Posterior cingulate gyrus (tissue), 11 donors: ENCODE measurements at places on chromosomes 4 and X.

GRCh38 chr4:101761405-101761804 is 29.1 kb upstream of the BANK1 start:
- no peak for DNase-seq

GRCh38 chr4:129550281-129550785 is 454.4 kb downstream of the C4orf33 start:
- no peak for DNase-seq

DNA sequence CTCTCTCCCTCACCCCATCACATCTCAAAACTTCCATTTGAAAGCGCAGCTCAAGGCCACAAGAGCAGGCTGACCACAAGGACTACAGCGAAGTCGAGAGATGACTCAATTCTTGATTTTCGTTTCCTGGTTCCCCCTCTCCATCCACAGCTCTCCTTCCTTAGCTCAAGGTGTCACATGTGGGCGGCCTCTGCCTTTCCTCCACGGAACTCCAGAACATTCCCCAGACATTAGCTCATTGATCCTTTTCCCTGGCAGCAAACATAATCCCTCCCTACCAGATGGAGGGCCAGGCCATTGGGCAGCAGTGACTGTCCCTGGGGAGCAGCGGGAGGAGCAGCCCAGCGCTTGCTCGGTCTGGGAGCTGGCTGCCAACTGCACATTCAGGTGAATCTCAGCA is 56.3 kb downstream of the CCDC149 start:
- DNase-seq, result no peak

GRCh38 chr4:113256946-113257345 is 207.5 kb downstream of the ANK2 start:
- no peak for DNase-seq

DNA sequence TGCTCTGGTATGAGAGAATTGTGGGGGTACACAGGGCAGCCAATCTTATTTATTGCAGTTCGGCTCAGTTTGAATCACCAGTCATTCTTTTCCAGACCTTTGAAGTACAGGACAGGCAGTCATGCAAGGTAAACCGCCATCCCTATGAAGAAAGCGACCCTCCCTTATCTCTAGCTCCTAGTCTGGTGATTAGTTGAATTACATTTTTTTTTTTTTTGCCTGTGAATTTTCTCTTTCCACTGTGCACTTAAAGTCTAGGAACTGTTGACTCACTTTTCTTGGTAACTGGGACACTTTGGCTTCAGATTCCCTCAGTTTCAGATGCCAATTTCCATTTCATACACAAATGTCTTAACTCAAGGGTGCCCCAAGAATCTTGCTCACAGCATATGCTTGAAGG is 82.4 kb upstream of the FAM9C start:
- DNase-seq, result no peak

GRCh38 chr4:146368209-146368608 is 153.5 kb downstream of the SLC10A7 start:
- DNase-seq, result no peak

DNA sequence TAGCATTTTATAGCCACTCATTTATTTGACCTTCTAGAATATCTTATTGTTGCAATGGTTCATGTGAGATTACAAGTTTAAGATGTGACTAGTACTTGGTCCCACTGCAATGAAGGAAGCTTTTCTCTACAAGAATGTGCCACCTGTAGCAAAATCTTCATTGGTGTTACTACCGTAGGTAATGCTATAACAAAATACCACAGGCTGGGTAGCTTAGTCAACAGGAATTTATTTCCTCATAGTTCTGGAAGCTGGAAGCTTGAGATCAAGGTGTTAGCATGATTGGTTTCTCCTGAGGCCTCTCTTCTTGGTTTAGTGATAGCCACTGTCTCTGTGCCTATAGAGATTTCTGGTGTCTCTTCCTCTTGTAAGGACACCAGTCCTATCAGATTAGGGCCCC is 441.0 kb downstream of the GPM6A start:
- no peak for DNase-seq

GRCh38 chr4:6492861-6493657 is 20.6 kb upstream of the PPP2R2C start:
- DNase-seq, result no peak

- DNase-seq, result no peak
These were observed 56.3 kb upstream of the HPSE start for GRCh38 chr4:83390944-83391343.

DNA sequence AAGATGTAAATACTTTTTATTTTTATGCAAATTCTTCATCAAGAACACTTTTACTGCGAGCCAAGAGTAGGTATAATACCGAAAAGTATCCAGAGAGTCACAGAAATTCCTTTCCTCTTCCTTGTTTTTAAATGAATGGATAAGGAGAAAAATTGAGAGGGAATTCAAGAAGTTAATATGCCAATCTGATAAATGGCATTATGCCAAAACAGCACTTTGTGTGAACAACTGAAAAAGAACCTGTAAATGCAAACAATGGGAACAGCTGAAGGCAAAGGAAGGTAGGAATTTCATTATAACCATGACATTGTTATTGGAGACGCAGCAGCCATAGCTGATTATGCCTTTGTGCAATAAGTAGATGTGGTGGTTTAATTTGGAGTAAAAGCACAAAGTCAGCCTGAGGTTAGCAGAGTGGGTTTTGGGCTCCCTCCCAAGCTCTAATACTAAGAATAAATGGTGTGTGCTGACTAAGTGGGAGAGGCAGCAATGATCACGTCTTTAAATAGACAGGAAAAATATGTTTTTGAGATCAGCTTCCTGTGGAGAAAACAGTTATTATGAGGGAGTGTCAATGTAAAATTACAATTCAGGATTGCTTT is 209.8 kb upstream of the NDST4 start:
- no peak for DNase-seq

DNA sequence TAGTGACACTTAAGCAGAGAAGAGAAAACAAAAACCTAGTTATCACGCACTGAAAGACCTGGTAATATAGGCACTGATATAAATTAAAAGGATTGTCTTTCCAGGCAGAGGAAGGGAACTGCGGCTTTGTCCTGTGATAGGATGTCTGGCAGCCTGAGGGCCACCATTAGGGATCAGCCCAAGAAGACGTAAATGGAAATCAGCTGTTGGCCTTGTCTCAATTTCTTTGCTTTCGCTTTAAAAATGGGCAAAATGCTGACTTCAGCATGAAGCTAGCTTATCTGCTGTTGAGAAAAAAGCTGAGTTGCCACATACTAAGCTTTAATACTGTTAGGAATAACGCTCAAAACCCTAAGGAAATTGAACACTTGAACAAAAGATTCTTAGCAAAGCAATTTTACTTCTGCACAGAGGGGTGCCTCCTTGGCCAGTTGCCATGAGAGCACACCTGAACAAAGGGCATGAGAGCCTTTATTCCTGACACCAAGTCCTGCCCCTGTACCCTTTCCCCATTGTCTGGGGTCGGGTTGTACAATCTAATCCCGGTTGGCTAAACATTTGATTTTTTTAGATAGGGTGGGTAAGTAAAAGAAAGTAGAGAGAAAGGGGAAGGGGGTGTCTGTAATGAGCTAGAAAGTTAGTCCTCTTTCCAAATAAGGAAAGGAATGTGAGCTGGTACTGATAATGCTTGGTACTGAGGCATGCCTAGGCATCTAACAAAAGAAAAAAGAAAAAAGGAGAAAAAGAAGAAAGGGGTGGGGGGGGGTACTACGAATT is 85.1 kb upstream of the UCP1 start:
- no peak for DNase-seq

- DNase-seq, result no peak
These were observed 38.2 kb downstream of the AFF1 start for GRCh38 chr4:86972997-86973396.

- DNase-seq, result no peak
These were observed 414.3 kb downstream of the NAP1L3 start for GRCh38 chrX:93259029-93259428.

GRCh38 chrX:154515966-154516655 is at the start of gene FAM3A:
FAM3A (minus strand) TSS chrX:154516232; CDS start chrX:154515772, 460 bp downstream.
- DNase-seq, result peak; percentile 88

DNA sequence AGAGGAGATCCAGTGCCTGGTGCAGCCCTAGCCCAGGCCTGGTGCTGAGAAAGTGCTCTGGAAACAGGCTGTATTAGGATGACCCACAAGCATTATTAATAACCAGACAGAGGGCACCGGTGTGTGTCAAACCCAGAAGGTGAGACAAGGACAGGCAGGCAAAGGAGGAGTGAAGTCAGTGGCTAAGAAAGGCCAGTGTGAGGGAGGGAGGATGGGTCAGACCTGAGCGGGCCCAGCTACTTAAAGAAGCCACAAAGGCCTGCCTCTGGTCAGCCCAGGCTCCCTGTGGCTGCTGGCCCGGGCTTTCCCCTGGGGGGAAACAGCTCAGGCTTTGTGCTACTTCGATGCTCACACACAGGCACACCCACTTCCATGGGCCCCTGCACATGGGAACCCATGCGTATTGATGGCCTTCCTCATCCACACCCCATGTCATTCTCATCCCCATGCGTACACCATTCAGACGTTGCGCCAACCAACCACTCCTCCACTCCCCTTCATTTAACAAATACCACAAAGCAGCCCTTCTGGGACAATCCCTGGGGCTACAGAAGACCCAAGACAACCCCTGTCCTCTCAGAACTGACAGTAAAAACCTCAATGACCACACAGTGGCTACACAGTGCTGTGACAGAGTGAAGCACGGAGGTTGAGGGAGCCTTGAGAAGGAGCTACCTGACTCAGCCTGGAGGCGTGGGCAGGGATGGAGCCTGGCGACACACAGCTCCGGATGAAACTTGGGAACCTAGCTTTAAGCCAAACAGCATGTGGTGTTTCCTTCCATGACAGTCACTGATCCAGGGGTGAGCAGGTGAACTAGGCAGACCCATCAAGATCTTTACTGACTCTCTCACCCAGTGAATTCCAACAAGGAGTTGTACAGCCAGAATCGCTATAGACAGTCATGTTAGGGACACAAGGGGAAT is 24.9 kb upstream of the MTM1 start:
- DNase-seq, result no peak

- no peak for DNase-seq
These were observed 1.8 kb upstream of the PPEF2 start for GRCh38 chr4:75904076-75904475.

- no peak for DNase-seq
These were observed 72.9 kb downstream of the CLDN34 start for GRCh38 chrX:10039821-10040793.

- DNase-seq, result no peak
These were observed 37.7 kb downstream of the ARHGEF9 start for GRCh38 chrX:63747331-63747730.

GRCh38 chr4:53780736-53781400 is 189.6 kb upstream of the LNX1 start:
- no peak for DNase-seq

GRCh38 chrX:110698696-110699095 is 96.9 kb downstream of the CHRDL1 start:
- no peak for DNase-seq

DNA sequence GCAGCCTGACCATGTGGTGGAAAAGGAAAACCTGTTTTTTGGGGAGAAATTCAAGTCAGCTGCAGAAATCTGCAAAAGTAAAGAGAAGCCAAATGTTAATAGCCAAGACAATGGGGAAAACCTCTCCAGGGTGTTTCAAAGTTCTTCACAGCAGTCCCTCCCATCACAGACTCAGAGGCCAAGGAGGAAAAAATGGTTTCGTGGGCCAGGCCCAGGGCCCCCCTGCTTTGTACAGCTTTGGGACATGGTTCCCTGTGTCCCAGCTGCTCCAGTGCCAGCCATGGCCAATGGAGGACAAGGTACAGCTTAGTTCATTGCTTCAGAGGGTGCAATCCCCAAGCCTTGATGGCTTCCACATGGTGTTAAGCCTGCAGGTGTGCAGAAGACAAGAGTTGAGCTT is 15.2 kb upstream of the YTHDC1 start:
- DNase-seq, result no peak

DNA sequence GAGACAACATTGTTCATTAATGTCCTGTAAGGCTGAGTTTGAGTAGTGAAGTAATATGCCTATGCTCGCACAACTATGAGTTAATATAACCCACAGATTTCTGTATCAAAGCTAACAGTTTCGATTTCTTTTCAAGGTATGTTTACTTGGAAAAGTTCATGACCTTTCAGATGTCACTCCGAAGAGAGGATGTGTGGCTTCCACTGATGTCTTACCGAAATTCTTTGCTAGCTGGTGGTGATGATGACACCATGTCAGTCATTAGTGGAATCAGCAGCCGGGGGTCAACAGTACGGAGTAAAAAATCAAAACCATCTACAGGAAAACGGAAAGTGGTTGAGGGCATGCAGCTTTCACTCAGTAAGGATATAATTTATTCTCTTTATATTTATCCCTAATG is 124.9 kb downstream of the STAG2 start:
- DNase-seq, result no peak

DNA sequence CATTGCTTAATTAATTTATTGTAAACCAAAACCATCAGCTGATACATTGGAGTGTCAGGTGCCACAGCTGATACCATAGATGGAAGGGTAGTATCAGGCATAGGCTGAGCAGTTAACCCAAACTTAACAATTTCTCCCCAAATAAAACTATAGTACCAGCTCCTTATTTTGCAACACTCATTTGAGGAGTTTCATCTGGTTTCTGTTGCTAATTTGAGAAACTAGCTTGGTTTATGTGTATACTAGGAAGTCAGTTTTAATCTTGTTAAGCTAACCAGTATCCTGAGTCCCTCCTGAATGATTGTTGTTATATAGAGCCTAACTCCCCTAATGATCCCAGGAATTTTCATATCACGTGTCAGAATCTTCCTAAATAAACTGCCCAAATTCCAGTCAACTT is 12.7 kb downstream of the DCAF16 start:
- DNase-seq, result no peak

GRCh38 chrX:73447311-73447794 is 500 bp downstream of the CDX4 start:
- no peak for DNase-seq

GRCh38 chr4:42608551-42608950 is 48.4 kb downstream of the ATP8A1 start:
- DNase-seq, result no peak

GRCh38 chrX:155127940-155128339 is 56.6 kb downstream of the BRCC3 start:
- DNase-seq, result no peak

- DNase-seq, result no peak
These were observed 340.4 kb upstream of the FAT1 start for GRCh38 chr4:187064033-187064432.

DNA sequence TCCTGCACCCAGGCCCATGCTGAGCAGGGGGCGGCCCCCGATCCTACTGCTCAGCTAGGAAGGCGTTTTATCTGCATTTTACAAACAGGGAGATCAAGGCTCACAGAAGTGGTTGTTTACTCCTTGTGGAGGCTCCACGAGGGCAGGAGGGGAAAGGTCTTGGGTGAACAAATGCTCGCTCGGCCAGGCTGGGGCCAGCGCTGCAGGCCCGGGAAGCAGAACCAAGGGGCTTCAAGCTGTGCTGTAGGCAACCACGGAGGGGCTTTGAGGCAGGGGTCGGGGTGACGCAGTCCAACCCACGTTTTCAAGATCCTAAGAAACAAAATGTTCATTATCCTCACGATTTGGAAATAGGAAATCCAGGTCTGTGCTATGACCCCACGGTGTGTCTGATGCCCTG is 125.8 kb downstream of the HMX1 start:
- no peak for DNase-seq
